Amniotic epithelial cell (primary cell): ENCODE measurements at places on chromosomes 3 and 15.
A peak's percentile ranks its signal among the peaks of the same experiment; 100 is the strongest.

- DNase-seq = no peak
Observed at GRCh38 chr15:70172124-70172523, 74.4 kb upstream of the TLE3 start.

- no peak for DNase-seq
Observed at GRCh38 chr3:40097131-40098117, 212.1 kb upstream of the EIF1B start.

DNA sequence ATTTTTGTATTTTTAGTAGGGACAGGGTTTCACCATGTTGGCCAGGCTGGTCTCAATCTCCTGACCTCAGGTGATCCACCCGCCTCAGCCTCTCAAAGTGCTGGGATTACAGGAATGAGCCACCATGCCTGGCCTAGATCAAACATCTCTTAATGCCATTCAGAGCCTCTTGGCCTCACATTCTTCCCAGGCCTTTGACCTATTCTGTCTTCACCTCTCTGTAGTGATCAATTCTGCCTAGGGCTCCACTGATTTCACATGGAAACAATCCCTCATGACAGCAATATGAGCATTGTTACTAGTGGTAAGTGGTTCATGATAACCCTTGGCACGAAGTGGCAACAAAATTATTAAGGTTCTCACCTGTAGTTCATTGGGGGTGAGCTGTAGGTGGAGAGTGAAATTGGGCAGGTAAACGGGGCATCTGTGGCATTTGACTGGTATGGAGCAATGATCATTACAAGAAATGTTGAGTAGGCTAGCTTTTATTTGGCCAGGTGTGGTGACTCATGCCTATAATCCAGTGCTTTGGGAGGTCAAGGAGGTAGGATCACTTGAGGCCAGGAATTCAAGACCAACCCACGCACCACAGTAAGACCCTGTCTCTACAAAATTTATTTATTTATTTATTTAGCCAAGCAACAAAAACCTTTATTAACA, 4.8 kb upstream of the ARPIN start:
- DNase-seq = no peak

- peak; percentile 98 for DNase-seq
Observed at GRCh38 chr3:46400000-46400734, 6.7 kb downstream of the CCR5AS start.

- DNase-seq = no peak
Observed at GRCh38 chr3:7999384-7999783, 502.2 kb upstream of the LMCD1 start.

GRCh38 chr15:61175024-61175423, 54.1 kb downstream of the RORA start:
- DNase-seq = no peak

- DNase-seq = no peak
Observed at GRCh38 chr3:27639271-27639670, 82.9 kb downstream of the EOMES start.

- DNase-seq = peak; percentile 7
Observed at GRCh38 chr3:4613366-4613765, 120.2 kb downstream of the ITPR1 start.

GRCh38 chr3:177186306-177186705, 11.0 kb downstream of the TBL1XR1 start:
- no peak for DNase-seq

GRCh38 chr3:46416811-46417510, 9.9 kb downstream of the CCRL2 start:
- no peak for DNase-seq

GRCh38 chr3:133210656-133211055, 172.5 kb downstream of the TMEM108 start:
- DNase-seq = no peak

DNA sequence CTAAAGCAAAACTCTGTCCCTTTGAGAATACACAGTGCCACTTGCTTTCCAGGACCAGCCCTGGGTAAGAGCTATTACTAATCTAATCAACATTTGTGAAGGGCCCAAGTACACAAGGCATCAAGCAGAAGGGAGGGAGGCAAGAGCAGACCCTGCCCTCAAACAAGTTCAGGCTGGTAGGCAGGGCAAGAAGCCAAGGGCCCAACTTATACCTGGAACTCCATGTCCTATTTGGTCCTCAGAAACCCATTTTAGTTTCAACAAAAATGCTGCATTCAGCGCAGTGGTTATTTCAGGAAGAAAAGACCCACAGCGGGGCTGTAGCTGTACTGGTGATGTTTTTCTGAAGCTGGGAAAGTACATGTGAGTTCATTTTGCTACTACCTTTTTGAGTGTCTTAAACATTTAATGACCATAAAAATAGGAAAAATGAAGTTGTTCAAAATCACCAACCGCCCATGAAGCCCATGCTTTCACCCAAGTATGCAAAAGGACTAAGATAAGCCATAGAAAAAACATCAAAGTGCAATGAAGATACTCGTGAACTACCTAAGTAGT, 2.8 kb downstream of the RPS17 start:
- no peak for DNase-seq

- DNase-seq = no peak
Observed at GRCh38 chr15:28243901-28244300, 78.1 kb downstream of the HERC2 start.

DNA sequence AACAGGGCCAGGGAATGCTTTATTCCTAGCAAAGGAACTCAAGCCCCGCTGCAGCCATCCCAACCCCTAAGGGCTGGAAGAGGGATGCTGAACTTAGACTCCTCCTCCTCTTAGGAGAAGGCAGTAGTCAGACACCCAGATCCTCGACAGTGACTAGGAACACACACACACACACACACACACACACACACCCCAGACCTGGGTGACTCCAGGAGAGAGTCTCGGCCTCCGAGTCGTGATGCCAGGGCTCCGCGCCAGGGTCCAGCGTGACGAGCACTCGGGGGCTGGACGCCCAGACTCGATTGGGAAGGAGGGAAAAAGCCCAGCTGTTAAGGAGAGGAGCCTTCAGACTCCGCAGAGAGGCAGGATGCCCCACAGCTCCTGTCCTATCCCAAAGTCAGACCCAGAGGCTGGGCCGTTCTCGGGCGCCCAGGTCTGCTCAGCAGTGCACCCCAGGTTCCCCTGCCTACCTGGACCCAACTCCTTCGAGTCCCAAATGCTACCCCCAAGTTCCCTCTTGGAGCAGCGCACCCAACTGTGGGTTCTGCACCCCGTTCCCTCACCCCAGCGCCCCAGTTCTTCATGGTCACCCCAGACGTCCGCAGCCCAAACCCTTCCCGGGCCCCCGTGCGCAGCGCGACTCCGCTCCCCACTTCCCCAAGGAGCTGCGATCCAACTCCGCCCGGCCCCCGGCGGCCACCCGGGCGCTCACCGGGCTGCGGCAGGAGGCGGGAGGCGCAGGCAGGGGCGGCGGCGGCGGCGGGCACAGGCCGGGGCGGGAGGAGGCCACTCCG, 421 bp downstream of the BMF start:
- DNase-seq = peak; percentile 20

DNA sequence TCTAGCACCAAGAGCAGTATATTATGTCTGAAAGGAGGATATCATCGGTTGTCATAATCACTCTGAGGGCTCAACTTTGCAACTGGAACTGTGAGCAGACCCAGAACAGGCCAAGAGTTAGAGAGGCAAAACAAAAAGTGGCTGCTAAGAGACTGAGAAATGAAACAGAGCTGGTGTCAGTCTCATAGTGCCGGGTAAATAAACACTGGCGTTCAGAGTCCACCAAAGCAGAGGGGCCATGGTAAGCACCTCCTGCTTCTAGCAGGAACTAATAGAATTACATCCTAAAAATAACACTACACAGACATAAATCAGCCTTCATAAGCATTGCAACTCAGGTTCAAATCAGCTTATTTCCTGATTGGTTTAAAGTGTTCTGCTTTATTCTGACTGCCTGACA, 10.3 kb upstream of the IL12A start:
- DNase-seq = no peak

GRCh38 chr3:6439226-6439625, 421.7 kb upstream of the GRM7 start:
- no peak for DNase-seq

DNA sequence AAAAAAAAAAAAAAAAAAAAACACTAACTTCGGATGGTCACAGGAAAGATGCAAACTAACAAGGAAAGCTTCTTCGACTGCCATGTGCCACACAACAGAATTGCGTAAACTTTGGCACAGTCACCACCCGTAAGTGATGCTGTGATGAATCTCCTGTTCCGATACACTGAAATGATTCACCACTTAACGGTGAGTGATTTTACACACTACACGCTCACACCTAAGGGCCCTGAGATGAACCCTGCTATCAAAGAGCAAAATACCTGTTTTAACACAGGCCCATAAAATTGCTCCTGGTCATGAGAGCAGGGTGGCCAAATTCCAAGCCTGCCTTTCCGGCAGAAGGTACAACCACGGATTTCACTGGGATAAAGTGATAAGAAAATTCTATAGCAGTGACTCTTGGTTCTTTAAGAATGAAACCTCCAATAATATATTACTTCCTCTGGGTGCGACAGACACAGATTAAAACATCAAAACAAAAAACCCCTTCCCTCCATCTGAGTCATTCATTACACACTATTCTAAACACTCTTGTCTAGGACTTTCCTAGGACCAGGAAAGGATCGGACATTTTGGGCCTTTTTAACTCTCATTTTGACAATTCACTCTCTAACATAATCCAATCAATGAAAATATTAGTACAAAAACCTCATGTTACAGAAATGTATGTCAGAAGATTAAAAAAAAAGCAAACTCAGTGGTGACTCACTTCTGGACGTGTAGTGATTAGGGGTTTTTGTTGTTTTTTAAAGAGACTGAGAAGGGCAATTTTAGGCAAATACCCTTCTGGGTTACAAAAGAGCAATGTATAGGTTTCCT, 28.3 kb downstream of the LRIG1 start:
- DNase-seq = peak; percentile 67

DNA sequence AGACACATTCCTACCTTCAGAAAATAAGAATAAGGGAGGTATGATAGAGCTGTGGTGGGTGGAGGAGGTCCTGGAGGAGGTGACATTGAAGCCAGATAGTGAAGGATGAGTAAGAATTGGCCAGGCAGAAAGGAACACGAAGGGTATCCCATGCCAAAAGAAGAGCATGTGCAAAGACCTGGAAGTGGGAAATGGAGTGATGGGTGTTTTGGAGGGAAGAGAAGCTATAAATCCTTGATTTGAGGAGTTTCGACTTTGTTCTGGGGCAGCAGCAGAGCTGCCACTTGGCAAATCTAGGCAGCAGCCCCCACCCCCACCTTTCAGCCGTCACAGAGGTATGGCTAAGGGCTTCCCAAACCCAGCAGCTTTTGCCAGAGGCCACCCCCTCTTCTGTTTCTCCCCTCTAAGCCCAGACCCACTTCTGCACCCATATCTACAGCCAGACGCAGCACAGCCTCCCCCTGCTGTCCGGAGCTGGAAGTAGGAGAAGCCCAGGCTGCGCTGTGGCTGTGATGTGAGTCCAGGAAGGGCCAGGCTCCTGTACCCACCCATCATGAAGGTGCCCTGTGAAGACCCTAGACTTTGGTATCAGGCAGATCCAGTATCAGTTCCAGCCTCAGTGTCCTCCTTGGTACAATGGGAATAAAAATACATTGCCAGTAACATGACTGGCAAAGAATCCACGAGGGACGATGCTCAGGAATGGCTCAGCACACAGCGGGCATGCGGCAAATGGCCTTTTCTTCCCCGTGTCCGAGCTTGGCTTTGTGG, 188.7 kb upstream of the LINGO1 start:
- peak; percentile 44 for DNase-seq

DNA sequence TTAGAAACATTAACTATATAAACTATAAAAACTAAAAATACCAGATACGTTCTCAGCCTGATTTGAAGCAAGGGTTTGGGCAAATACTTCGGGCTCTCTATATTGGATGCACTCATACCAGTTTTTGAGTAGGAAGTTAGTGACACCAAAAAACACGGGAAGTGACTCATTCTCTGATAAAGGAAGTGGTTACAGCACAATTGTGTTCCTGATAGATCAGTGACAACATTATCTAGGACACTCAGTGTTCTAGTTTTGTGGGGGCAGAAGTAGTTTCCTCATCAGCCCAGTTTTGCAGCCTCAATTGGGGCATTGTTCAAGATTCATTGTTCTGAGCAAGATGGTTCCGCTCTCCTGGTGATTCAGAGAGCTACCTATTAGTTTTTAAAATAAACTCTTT, 469.6 kb upstream of the DPPA4 start:
- DNase-seq = peak; percentile 7

DNA sequence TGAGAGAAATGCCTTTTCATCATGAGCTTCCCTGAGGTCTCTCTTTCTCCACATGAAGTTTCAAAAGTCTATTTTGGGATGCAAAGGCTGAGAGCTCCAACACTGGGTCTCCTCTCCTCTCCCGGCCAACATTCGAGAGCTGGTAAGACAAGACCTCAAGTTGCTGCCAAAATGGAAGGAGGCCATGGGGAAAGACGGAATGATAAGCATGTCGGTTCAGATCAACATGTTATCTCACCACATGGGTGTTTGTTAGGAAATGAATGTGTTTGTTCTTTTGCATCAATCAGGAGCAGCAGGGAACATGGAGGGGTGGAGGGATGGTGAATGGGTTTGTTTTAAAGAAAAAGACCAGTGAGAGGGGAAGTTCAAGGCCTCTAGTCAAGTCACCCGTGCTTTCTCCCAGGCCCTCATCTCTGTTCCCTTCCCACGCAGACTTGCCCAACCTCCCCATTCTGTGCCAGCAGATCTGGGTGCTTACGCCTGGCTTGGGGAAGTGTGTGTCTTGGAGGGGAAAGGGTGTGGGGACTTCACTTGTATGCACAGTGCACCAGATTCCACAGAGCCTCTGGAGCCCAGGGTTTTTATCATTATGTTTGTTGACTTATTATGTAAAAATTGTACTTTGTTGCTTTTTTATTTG, 23.5 kb upstream of the ATP10A start:
- DNase-seq = peak; percentile 17

GRCh38 chr3:49626101-49626581, 48.0 kb upstream of the APEH start:
- DNase-seq = peak; percentile 11

- DNase-seq = peak; percentile 66
Observed at GRCh38 chr15:42385206-42385979, 26.1 kb downstream of the CAPN3 start.

GRCh38 chr3:43268636-43269035, 17.7 kb upstream of the SNRK start:
- DNase-seq = no peak

DNA sequence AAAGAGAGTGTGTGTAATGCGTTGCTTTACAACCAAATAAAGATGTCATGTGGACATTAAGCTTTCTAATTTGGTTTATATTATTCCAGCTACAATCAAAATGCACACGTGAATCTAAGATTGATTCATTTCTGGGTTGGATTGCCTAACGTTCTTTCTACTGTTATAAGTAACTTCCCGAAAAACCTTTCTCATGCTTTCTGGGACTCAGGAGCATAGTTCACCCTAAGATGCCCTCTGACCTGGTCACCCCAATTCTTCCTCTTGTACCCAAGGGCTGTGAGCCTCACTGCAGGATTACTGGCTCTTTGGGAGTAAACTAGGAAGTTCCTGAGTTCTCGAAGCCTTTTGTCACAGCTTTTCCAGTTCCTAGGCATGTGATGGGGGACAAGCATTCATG, 12.7 kb upstream of the LMCD1 start:
- peak; percentile 83 for DNase-seq

- no peak for DNase-seq
Observed at GRCh38 chr15:88986949-88987590, 73.9 kb upstream of the MFGE8 start.
